ENCODE measurements at places on chromosomes 16 and 17.

GRCh38 chr17:47973541-47973940 lies 2.6 kb downstream of the CDK5RAP3 start:
- H3K27ac ChIP-seq: no peak overlapping the region
- no peak overlapping the region for H3K4me3 ChIP-seq
- peaks cover 15% of the 10 kb centered on the region for H3K4me1 ChIP-seq
- DNase-seq: no peak

DNA sequence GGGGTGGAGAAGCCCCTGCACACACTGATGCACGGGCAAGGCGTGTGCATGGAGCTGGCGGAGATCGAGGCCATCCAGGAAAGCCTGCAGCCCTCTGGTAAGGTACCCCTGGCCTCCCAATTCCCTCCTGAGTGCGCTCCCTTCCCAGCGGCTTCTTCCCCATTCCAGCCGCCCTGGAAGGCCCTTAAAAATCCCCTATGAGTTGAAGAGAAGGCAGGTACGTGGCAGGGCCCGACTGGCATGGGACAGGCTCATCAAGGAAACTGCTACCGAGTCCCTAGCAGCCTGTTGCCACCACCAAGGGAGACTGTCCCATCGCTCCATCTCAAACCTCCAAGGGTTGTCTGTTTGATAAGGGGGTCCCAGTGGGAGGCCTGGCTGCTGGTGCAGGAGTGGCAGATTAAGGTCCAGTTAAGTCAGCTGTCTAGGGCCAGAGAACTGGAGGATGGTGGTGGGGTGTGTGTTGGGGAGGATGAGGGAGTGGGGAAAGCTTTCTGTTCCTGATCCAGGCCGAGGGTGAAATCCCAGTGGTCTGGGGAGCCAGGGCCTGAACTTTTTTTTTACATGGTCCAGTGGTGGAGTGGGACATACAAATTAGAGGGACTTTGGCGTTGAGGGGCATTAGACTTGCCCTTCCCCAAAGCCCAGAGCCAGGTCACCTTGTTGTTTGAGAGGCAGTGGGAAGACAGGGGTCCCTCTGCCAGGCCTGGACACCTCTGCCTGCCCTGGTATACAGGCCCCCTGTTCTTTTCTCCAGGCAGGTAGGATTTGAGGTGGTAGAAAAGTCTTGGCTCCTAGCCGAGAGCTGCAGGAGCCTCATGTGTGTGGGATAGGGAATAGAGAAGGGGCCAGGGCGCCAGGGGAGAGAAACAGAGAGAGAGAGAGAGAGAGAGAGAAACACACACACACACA lies 994 bp downstream of the IGFBP4 start:
- DNase-seq: no peak

DNA sequence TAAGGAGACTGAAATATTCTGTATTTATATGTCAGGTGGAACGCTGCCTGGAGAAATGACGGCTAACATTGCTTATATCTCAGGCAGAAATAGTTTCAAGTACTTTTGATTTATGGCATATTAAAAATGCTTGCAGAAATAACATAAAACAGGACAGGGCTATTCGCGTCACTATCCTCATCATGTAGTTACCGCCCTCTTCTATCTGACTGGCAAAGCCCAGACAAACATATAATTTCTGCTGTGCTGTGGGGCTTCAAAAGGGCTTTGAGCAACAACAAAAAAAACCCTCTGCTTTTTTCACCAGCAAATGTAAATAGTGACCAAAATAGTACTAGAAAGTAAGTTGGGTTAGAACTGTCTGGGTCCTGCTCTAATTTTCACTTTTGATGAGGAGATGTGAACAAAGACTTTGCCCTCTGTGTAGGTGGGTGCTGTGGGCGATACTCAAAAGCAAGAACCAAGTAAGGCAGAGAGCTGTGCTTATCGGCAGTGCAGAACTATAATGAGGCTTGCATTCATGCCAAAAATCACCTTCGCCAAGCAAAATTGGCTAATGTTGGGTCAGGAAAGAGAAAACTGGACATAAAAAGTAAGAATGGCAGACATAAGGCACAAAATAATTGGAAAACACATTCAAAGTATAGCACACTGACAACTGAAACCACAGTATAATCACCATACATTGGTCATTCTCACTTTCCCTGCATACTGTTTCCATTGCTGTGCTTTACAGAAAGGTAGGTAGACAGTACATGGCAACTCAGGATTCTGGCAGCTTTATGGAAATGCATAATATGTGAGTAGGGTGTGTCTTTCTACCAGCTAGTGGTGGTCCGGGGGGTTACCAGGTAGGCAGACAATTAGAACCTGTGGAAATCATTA lies 151.2 kb upstream of the AXIN2 start:
- peaks cover 5% of the 10 kb centered on the region for H3K4me1 ChIP-seq
- no peaks in the 10 kb centered on the region for H3K36me3 ChIP-seq
- no peak for DNase-seq
- no peak overlapping the region for H3K4me3 ChIP-seq
- H3K27ac ChIP-seq: no peak overlapping the region
- H3K27me3 ChIP-seq: peaks cover 4% of the 10 kb centered on the region

- H3K4me3 ChIP-seq: no peak overlapping the region
- DNase-seq: no peak
- H3K27me3 ChIP-seq: peaks cover 6% of the 10 kb centered on the region
- peaks cover 3% of the 10 kb centered on the region for H3K36me3 ChIP-seq
- no peak overlapping the region for H3K27ac ChIP-seq
These were observed 71.5 kb upstream of the KSR1 start for GRCh38 chr17:27384726-27385125.
